Spleen (tissue), 13 donors: ENCODE measurements at places on chromosomes 5 and 9. TPM values are rescaled to one million over a fixed set of nuclear protein-coding genes. Genes with fewer than 3 reads are reported as not detected.
A peak's percentile ranks its signal among the peaks of the same experiment; 100 is the strongest.

ATG10 gene
- total RNA-seq: 5.6 TPM

NUTM2G gene
- not detected for total RNA-seq

DNA sequence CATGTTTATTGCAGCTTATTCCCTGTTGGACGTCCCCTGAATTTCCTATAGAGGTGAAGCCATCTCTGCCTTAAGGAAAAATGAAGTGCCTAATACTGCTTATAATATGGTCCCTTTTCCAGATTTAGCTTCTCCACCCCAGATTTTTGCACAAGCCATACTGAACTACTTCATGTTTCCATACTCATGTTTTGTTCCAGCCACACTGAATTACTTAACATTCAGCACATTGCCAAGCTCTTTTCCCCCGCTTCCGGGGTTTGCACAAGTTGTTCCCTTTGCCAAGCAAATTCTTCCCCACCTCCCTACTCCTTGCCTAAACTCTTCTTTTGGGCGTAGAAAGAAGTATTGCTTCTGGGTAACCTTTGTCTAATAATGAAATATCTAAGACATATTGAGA lies 1.7 kb upstream of the CNTRL start:
- H3K36me3 ChIP-seq: no peaks in the 10 kb centered on the region
- peak overlapping the region; percentile 23 for H3K27ac ChIP-seq
- H3K27me3 ChIP-seq: no peaks in the 10 kb centered on the region
- peak overlapping the region; percentile 97 for H3K4me3 ChIP-seq

DNA sequence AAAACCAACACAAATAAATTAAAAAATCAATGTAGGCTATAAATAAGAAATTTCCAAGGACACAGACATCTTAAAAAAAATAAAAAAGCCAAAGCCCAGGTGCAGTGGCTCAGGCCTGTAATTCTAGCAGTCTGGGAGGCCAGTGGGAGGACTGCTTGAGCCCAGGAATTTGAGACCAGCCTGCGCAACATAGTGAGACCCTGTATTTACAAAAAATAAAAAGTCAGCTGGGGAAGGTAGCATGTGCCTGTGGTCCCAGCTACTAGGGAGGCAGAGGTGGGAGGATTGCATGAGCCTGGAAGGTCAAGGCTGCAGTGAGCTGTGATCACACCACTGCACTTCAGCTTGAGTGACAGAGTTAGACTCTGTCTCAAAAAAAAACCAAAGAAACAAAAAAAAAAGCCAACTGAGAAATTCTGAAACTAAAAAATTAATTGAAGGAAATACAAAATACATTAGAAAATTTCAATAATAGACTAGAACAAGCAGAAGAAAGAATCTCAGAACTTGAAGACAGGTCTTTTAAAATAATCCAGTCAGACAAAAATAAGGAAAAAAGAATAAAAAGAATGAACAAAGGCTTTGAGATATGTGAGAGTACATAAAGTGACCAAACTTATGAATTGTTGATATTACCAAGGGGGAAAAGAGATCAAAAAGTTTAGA lies 149.5 kb upstream of the PANK3 start:
- DNase-seq: no peak
- H3K4me1 ChIP-seq: no peaks in the 10 kb centered on the region

GRCh38 chr5:92758552-92758951 lies 822.5 kb downstream of the NR2F1-AS1 start:
- DNase-seq: no peak
- H3K4me1 ChIP-seq: no peaks in the 10 kb centered on the region
- H3K27ac ChIP-seq: no peak overlapping the region
